Epithelial cell of esophagus (primary cell): ENCODE measurements at places on chromosomes 3 and 15.

- DNase-seq: no peak
These were observed 8.1 kb downstream of the PTX3 start for GRCh38 chr3:157444797-157445184.

DNA sequence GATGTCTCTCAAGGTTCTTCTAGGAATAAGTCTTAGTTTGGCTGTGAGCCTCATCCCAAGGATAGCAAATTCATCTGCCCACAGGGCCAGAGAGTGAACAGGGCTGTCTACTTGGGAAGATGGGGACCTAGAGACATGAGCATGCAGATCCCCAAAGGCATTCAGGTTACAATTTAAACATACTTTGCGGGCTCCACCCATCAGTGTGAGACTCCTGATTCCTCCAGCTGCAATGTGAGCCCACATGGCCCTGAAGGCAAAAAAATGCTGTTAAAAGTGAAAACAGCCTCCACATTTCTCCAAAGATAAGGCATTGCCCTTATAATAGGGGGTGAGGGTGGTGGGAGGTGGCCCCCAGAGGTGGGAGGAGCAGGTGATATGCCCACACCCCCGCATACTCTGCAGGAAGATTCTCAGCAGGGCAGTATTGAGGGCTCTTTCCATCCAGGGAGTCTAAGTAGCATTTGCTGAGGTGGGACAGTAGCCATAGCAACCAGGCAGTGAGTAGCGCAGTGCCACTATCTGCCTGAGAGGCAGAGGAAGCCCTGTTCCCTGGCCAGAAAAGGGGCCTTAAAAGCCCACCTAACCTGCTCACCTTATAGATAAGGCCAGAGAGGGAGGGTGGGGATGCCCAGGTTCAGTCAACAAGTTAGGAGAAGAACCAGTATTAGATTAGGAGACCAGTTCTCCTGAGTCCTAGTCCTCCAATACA lies 31.2 kb downstream of the TGM4 start:
- DNase-seq: no peak

GRCh38 chr15:60079210-60079609 lies 75.1 kb downstream of the FOXB1 start:
- DNase-seq: peak; percentile 15

DNA sequence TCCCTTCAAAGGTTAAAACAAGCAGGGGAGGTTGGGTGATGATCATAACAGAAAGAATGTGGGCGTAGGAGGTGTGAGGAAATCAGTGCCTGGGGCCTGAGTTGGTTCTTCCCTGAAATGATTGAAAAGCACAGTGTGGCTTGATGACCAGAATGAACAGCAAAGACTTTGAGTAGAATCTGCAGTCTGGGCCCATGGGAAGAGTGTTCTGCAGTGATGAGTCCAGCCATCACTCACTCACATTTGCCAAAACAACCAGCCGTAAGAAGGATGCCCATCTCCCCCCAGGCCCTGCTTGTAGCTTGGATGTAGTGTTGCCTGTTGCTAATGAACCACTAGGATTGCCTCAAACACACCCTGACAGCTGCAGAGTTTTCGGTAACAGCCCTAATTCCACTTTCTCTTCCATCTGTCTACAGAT lies 67.9 kb downstream of the VGLL3 start:
- peak; percentile 95 for DNase-seq

DNA sequence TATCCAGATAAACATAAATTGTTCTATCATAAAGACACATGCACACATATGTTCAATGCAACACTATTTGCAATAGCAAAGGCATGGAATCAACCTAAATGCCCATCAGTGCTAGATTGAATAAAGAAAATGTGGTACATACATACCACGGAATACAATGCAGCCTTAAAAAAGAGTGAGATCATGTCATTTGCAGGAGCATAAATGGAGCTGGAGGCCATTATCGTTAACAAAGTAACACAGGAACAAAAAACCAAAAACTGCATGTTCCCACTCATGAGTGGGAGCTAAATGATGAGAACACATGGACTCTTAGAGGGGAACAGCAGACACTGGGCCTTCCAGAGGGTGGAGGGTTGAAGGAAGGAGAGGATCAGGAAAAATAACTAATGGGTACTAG lies 79.2 kb downstream of the SH3GL3 start:
- DNase-seq: no peak

DNA sequence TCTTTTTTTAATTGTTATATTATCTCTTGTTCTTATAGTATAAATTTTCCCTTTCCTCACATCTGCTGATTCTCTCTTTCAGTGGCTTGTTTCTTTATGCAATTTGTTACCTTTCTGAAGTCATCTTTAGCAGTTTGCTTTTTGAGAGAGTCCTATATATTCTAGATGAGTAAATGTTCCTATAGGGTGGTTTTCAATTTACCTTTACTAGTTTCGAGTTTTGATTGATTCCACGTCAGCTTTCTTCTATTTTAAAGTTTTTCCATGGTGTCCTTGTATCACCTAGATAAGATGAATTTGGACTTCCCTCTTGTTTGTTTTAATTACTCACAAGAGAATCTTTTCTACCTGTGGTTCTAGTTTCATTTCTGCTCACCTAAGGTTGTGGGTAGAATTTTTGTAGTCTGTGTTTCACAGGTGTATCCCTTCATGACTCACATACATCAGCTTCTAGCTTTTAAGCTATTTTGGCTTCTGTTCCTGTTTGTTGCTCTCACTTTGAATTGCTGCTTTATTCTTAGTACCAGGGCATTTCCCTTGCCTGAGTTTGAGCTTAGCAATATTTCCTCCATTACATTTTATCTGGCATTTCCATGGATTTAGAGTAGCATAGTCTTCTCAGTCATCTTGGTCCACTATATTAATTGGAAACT lies 6.4 kb downstream of the TEX9 start:
- peak; percentile 36 for DNase-seq

- no peak for DNase-seq
These were observed 978.8 kb downstream of the NAALADL2 start for GRCh38 chr3:175837962-175838361.

DNA sequence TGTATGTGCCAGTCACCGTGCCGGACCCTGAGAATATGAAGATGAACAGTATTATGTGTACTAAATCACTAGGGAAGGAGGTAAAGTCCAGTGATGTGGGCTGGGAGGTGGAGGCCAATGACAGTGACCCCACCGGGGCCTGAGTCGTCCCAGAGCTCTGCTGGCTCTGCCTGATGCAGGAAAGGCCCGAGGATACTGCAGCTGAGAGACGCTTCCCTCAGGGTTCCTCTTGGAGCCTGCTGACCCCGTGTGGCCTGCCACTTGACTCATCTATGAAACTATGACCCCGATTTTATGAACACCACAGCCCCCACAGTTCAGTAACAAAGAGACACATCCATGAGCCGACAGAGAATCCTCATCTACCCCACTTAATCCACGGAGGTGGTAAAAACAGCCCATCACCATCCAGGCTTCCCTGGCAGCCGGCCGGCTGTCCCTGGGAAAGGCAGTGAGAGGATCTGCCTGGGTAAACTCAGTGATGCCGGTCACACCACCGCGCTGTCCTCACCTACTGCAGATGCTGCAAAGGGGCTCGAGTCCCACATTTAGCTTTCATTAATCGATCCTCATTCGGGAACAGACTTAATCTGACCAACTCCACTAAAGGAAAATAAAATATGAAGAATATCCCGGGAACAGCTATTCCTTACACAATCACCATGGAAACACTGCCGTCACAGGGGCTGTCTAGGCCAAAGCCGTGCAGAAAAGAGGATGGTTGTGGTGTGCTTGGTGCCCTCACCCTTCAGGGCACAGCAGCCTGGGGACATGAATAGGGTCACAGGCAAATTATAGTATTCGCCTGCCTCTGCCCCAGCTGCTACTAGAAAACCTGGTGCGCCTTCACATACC lies 82.9 kb downstream of the ARRDC4 start:
- DNase-seq: no peak

DNA sequence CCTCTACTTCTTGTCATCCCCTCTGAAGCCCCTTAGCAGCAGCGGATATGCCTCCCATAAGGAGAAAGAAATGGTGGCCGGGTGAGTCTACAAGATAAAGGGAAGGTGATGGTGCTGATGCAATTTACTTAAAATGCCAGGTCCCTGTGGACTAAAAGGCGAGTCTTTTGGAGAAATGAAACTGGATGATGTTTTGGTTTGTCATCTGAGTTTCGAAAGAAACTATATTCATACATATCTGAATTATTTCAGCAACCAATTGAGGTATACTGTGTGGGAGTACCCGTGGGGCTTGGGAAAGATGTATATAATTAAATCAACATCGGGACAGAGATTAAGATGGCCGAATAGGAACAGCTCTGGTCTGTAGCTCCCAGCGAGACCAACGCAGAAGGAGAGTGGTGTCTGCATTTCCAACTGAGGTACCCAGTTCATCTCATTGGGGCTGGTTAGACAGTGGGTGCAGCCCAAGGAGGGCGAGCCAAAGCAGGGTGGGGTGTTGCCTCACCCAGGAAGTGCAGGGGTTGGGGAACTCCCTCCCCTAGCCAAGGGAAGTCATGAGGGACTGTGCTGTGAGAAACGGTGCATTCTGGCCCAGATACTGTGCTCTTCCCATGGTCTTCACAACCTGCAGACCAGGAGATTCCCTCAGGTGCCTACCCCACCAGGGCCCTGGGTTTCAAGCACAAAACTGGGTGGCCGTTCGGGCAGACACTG lies 210.6 kb upstream of the CHRM5 start:
- no peak for DNase-seq

- DNase-seq: no peak
These were observed 7.3 kb upstream of the CYP11A1 start for GRCh38 chr15:74374648-74375302.

GRCh38 chr3:23115171-23115877 lies 87.8 kb upstream of the UBE2E2 start:
- DNase-seq: no peak

DNA sequence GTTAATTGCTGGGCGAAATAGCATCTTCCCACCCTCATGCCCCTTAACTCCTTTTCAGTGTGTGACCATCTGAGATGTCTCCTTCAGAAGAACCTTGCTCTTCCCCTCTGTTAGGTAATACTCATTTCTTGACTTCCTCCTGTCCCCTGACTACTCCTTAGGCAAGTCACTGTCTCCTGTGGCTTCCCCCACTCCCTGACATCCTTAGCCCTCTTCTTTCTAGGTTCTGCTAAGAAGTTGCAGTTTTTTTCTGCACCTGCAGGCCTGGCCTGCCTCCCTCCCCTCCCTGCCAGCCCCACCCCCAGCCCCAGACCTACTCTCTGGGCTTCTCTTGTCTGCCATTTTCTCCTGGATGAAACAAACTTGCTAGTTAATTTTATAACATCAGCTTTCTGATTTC lies 15.2 kb upstream of the EID1 start:
- no peak for DNase-seq

DNA sequence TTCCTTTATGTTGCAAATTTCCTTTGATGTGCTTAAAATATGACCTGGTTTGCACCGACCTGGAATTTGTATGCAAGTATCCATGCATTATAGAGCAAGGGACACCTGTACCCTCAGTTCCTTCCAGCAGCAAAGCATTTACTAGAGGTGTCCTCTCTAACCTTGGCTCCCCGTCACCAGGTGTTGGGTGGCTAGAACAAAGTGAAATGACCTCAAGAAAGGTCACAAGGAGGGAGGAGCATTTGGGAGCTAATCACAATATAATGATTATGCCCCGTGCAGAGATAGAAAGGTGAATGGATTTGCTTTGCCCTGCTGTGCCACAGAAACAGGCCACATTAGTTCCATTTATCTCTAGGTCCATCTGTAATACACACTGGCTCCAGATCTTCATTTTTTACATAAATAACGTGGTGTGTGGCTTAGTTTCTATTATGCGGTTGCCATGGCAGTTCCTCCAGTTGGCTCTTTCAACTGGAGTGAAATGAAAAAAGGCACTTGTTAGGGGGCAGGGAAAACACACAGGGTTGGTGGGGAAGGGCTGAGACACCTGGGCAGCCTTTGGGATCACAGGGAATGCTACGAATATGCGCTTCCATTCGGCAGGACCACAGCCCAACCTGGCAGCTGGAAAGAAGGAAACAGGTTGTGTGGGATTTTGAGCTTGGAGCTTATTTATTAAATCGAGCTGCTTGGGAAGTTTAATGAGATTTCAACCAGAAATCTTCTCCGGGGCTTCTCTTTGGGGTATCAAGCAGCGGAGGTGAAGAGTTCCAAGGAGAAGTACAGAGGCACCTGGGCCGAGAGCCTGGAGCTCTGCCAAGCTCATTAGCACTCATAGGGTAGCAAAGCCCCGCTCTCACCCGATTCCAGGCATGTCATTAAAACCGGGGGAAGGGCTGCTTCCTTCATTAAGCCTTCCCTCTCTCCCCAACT lies 233.5 kb upstream of the ST8SIA2 start:
- DNase-seq: no peak

GRCh38 chr3:94374439-94375161 lies 311.7 kb downstream of the NSUN3 start:
- no peak for DNase-seq

GRCh38 chr3:805326-805725 lies 287.5 kb upstream of the CNTN6 start:
- DNase-seq: no peak

DNA sequence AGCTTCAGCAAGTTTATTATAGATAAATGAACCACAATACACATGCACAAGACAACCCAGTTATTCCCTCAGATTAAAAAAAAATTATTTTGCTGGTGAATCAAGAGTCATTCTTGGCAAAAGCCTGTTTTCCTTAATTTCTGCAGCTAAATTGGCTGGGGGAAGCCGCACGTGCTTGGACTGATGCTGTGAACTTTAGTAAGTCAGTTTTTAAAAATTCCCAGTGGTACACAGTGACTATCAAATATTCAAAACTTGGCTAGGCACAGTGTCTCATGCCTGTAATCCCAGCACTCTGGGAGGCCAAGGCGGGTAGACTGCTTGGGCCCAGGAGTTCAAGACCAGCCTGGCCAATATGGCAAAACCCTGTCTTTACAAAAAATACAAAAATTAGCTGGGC lies 23.9 kb downstream of the EHD4 start:
- DNase-seq: no peak

DNA sequence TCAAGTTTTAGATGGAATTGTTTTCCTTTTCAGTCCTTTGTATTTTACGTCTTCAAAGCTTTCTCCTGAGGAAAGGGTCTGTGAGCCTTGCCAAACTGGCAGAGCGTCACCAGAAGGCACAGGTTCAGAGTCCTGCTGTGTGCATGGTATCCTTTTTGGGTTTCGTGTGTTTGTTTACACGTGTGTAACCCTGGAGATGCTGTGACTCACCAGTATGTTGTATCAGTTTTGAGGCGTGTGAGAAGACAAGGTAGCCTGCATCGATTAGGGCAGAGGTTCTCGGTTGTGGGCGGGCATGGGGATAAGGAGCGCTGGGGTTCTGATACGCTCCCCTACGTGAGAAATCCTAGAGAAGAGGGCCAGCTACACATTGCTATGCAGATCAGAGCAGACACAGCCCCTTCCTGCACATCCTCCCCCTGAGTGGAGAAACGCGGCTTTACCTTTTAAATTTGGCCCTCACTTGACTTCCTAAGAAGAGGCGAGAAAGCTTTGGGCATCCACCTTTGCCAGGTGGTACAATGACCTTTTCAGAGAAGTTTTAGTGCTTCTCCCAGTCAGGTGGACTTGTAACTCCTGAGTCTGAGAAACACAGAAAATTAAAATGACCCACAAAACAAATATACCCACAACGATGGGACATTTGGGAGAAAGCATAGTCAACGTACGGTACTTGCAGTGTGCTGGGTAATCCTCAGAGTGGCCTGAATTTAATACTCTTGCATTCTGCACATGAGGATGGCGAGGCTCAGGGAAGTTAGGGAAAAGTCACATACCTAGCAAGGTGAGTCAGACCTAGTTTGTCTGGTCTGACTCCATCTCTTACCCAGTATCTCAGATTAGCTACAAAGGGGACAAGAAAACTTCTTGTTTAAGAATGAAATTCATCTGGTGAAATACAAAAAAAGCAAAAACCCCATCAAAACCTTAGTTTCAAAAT lies 38.1 kb downstream of the TRAK1 start:
- DNase-seq: peak; percentile 87

- DNase-seq: no peak
These were observed 158.0 kb downstream of the CLSTN2 start for GRCh38 chr3:140092848-140093536.

- DNase-seq: peak; percentile 87
These were observed 3.1 kb upstream of the SQOR start for GRCh38 chr15:45631776-45632175.
